ENCODE measurements at places on chromosomes 6 and 20.

DNA sequence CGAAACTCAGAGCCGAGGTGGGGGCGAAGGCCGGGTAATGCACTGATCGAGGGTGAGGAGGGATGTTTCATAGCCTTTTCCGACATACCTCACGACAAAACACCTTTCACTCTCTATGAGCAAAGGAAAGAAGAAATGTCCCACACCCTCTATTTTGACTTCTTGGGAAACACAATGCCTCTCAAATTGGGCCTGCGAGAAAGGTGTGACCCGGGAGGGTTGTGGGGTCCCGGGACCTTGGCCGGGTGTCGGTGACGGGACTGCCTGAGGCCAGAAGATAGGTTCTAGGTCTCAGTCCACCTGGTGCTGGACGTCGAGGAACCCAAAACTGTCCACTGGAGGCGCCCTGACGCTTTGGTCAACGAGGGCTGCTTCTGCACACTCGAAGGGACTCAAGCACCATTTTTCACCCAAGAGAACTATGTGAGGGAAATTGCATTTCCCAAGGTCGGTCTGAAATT, 41.1 kb upstream of the OSTM1 start:
- peaks cover 41% of the 10 kb centered on the region for H3K4me1 ChIP-seq
- H3K4me3 ChIP-seq: no peak overlapping the region
- DNase-seq: no peak
- no peak overlapping the region for H3K27ac ChIP-seq

DNA sequence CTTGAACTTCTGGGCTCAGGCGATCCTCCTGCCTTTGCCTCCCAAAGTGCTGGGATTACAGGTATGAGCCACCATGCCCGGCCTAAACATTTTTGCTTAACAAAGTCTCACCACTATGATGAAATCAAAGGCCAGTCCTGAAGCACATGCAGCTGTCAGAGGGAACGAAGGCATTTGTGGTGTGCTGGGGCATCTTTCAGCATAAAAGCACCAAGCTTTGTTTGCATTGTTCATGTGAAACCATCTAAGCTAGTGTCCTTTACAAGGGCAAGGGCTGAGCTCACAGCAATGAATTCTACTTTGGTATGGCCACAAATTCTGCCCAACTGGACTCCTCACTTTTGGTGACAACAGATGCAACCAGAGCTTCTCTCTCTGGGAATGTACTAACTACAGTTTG, 66.8 kb downstream of the ZFP64 start:
- H3K27me3 ChIP-seq: no peaks in the 10 kb centered on the region
- no peak overlapping the region for H3K27ac ChIP-seq
- no peak overlapping the region for H3K4me3 ChIP-seq
- no peak for DNase-seq
- H3K4me1 ChIP-seq: no peaks in the 10 kb centered on the region

GRCh38 chr20:10371467-10371866, 62.6 kb downstream of the MKKS start:
- H3K27ac ChIP-seq: no peak overlapping the region
- no peaks in the 10 kb centered on the region for H3K27me3 ChIP-seq
- no peak overlapping the region for H3K4me3 ChIP-seq
- no peak for DNase-seq
- H3K4me1 ChIP-seq: no peaks in the 10 kb centered on the region
- H3K36me3 ChIP-seq: no peaks in the 10 kb centered on the region

DNA sequence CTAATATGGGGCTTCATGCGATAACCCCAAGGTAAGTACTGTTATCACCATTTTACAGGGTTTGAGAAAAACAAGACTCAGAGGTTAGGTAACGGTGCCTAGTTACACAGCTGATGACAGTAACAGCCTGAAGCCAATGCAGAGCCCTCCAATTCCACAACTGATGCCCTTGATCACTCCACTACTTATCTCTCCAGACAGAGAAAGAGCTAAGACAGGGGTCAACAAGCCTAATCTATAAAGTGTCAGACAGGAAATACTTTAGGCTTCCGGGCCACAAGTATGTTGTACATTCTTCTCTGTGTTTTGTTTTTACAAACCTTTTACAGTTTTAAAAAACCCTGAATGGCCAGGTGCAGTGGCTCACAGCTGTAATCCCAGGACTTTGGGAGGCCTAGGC, 50.9 kb downstream of the MAP7 start:
- H3K4me3 ChIP-seq: no peak overlapping the region
- no peak for DNase-seq
- H3K36me3 ChIP-seq: no peaks in the 10 kb centered on the region
- H3K4me1 ChIP-seq: no peaks in the 10 kb centered on the region

DNA sequence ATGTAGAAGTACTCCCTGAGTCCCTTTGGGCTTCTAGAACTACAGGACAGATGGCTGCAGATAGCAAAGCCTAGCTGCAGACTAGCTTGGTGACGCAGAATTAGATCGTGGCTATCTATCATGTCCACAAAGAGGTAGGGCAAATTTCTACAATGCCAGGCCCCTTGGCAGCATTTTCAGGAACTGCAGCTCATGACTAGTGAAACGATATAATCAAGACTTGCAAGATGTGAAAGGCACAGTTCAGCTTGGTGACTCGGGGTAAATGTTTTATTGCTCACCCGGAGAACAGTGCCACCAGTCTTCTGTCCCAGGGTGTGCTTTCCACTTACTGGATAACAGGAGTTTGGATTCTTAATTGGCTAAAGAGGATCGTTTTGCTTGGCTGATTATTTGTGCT, 108.7 kb upstream of the LY86 start:
- H3K36me3 ChIP-seq: no peaks in the 10 kb centered on the region
- no peak overlapping the region for H3K4me3 ChIP-seq
- H3K27me3 ChIP-seq: no peaks in the 10 kb centered on the region
- no peak overlapping the region for H3K27ac ChIP-seq
- no peak for DNase-seq
- no peaks in the 10 kb centered on the region for H3K4me1 ChIP-seq

Measured in effector memory CD4-positive, alpha-beta T cell (primary cell).